ENCODE measurements at places on chromosomes 7 and 10.

GRCh38 chr7:13104128-13104527 lies 416.7 kb downstream of the ARL4A start:
- no peak for DNase-seq

DNA sequence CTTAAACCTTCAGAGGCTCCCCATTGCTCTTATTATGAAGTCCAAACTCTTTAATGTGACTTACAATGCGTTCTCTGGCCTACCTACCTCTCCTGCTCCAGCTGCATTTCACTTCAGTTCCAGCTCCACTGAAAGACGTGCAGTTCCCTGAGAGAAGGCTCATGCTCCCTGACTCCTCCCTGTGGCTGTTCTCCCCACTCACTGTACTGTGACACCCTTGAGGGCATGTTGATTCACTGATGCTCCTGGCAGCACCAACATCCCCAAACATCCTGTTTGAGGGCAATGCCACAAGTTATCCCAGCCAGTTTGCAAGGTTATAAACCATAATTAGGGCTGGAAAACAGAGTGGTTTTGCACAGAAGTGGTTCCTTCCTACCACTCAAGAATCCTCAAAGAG lies 111.2 kb downstream of the LSM5 start:
- DNase-seq, result no peak

DNA sequence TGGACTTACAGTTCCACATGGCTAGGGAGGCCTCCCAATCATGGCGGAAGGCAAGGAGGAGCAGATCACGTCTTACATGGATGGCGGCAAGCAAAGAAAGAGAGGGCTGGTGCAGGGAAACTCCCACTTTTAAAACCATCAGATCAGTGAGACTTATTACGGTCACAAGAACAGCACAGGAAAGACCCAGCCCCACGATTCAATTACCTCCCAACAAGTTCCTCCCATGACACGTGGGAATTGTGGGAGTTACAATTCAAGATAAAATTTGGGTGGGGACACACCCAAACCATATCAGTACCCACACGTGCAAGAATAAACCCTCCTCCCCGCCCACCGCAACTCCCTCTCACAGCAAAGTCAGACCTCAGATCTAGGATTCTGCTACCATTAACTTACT lies 4.5 kb upstream of the AIFM2 start:
- no peak for DNase-seq

- no peak for DNase-seq
Measured at GRCh38 chr10:117167789-117168674, 29.3 kb upstream of the KCNK18 start.

GRCh38 chr7:55325371-55325792 lies 39.8 kb upstream of the LANCL2 start:
- DNase-seq, result peak; percentile 96

DNA sequence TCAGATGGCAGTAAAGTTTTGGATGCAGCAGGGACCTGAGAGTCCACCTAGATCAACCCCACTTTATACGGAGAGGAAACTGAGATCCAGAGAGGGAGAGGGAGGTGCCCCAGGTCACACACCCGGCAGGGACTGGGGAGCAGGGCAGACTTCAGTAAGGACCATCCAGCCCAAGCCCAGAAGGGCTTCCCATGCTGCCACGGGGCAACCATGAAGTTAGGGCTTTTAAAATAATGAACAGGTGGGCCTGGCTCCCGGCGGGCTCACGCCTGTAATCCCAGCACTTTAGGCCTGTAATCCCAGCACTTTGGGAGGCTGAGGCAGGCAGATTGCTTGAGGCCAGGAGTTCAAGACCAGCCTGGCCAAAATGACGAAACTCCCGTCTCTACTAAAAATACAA lies 98.5 kb downstream of the HIP1 start:
- DNase-seq, result no peak

GRCh38 chr10:79292891-79293746 lies 54.1 kb upstream of the PPIF start:
- DNase-seq, result no peak

DNA sequence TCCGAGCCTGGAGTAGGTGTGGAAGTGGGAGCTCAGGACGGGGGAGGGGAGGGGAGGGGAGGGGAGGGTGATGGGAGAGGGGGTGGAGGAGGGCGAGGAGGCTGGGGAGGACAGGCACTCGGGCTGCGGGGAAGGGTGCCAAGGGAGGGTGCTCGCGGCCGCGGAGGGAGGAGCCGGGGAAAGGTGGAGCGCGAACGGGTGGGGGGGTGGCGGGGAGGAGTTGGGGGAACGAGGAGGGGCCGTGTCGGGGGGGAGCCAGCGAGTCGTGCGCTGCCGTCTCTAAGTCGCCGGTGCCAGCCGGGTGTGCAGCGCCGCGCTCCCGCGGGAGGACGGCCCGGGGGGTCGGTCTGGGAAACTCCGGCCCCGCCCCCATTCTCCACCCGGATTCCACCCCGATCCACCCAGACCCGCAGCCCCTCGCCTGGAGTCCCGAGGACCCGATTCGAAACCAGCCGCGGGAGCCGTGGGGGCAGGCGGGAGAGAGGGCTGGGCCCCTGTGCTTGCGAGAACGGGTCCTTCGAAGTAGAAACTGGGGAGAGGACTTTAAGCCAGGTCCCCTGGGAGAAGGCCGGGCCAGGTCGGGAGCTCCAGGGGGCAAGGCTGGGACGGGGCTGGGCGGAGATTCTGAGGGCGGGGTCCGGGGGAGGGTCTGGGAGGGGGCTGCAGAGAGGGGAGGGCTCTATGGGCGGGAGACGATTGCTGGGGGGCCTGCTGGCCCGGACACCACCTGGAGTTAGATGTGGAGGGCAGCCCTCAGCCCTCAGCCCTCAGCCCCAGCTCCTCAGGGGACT lies at the start of gene ZNF467:
Gene ZNF467 (minus strand): TSS at position 143 of the 791 bp plus-strand sequence. CDS start 2,556 bp downstream, outside the sequence.
- peak; percentile 59 for DNase-seq

DNA sequence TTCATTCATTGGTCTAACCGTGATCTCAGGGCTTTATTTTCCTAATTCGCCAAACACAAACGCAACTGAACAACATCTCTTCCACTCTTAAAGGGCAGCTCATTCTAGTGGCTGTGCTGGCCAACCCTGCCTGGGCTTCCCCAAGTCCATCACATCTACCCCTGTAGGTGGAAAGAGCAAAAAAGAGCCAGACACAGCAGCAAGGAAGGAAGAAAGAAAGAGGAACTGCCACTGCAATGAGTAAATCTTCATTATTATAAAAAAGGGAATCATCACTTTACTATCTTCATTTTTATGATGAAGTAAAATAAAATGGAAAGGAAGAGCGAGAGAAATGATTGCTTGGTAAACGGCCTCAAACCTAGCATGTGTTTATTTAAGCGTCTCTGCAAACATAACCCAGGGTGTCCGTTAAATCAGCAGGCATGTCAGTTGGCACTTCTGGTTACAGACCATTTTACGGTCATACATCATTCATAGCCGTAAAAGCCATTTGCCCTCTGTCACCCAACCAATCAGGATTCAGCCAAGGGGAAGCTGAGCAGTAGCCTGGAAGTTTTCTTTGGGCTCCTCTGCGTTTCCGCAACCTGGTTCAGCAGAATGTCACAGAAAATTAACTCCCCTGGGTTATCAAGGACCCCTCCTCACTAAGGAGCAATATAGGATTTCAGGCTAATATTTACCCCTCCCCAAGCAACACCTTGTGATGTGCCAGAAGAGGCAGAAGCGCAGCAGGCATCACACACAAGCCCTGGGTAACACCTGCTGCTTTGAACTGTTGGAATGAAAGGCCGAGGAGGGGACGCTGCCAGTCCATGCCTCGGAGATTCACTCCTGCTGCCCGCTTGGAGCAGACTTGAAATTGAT lies 234.0 kb downstream of the SNX10 start:
- DNase-seq, result no peak

DNA sequence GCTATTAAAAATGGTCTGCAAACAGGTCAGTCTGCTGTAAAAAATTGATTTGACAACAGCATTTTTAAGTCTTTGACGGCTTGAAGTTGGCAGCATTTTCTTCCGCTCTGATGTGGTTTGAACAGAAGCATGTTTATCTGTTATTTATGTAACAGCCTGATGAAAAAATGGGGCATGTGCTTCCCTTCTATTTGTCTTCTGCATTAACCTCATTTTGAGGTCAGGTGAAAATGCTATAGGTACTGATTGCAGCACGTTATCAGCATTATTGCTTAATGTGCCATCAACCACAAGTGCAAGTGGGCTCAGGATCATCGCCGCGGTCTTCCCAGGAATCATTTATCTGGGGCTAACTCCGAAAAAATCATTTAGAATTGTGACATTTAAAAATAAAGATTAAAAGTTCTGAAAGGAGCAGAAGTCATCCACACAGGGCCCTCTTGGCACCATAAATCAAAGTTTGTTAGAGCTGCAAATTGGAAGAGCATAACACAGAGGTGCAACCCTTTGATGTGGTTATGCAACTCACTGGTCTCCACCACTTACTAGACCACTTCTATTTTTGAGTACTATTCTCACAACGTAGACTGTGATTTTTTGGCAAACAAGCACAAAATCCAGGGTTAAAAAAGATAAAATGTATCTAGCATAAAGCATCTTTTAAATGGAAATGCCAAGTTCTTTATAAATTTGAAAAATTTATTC lies 307.7 kb downstream of the MDFIC start:
- peak; percentile 84 for DNase-seq

DNA sequence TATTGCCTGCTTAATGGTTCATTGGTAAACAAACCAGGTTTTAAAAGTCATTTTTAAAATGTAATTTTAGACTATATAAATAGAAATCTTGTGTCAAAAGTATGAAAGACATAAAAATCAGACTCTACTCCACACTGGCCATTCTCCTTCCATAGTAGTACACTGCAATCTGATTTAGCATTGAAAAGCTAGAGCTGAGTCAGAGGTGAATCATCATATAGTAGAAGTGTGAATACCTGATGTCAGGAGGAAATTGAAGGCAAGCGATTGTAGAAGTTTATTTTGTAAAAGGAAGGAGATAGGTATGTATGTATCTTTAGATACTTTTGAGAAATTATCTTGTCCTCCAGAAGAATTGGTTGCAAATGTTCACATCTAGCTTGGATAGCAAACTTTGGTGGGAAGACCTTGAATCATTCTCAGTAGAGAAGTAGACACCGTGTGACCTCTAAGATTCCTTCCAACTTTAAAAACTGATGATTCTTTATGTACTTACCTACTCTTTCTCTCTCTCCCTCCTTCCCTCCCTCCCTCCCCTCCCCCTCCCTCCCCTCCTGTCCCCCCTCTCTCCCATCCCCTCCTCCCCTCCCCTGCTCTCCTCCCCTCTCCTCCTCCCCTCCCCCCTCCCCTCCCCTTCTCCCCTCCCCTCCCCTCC lies 88.1 kb downstream of the BTAF1 start:
- peak; percentile 85 for DNase-seq

DNA sequence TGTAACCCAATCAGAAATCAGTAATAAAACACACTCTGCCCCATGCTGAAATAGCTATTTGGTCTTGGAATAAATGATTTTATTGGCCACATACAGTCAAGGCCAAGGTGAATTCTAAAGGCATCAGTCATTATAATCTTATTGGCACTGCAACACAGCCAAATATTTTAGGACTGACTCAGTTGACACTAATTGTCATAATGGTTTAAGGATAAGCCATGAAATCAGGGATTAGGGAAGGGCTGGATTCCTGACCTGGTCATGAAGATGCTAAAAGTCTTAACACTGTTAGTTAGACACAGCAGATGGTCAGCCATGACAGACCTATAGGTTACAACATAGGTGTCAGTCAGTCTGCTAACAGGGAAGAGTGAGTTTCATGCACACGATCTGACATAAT lies 330.3 kb upstream of the NPSR1 start:
- peak; percentile 48 for DNase-seq

DNA sequence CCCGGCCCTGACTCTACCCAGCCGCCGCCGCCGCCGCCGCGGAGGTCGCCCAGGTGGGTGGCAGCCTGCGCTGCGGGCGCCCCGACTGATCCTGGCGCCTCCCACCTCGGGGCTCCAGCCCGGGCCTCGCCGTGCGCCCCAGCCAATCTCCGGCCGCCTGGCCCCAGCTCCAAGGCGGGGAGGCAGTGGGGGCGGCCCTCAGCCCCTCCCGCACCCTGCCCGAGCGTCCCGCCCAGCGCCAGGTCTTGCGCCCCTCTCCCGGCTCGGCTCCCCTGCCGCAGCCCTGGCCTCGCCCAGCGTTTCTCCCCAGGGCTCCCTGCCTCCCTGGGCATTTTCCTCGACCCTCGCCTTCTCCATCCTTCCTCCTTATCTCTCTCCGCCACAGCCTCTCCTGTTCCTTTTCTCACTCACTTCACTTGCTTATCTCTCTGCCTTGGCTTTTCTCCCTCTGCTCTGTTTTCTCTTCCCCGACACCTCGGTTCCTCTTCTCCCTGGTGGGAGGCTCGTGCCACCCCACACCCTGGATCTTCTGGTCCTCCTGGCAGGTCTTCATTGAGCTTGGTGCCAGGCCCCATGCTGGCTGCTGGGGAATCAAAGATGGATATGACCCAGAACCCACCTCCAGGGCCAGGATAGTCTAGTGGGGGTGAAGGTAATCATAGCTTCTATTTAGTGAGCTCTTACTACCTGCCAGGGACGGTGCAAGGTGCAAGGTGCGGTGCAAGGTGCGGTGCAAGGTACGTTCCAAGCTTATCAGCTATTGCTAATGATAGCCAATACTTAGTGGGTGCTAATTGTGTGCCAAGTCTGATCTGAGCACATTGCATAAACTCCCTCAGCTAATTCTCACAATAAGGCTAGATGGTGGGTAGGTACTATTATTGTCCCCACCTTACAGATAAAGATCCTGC lies at the start of gene SFRP5:
Gene SFRP5 (minus strand): TSS at position 87 of the 911 bp plus-strand sequence. CDS start 166 bp downstream, outside the sequence.
- no peak for DNase-seq

DNA sequence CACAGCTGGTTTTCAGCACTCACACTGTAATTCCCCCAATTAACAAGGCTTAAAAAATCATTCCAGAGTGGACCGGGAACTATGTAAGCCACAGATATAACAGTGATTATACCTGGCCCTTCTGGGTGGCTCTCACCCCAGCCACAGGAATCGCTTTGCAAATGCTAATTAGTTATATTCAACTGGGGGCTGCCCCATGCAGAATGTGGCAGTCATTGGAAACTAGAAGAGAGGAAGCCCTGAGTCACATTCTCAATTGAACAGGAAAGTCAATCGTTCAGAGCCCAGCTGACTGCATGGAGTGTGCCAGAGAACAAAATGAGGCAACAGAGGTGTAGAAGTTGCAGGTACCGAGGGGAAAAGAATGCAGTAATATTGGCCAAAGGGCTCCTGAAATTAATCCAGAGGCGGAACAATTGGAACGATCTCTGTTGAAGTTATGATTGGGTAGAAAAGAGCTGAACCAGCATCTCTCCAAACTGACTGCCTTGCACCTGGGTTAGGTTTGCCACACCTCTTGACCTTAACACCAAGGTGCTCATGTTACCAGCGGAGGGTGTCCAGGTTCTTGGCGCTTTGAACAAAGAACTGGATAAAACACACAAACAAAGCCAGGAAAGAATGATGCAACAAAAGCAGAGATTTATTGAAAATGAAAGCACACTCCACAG lies 909.7 kb upstream of the AUTS2 start:
- DNase-seq, result no peak

DNA sequence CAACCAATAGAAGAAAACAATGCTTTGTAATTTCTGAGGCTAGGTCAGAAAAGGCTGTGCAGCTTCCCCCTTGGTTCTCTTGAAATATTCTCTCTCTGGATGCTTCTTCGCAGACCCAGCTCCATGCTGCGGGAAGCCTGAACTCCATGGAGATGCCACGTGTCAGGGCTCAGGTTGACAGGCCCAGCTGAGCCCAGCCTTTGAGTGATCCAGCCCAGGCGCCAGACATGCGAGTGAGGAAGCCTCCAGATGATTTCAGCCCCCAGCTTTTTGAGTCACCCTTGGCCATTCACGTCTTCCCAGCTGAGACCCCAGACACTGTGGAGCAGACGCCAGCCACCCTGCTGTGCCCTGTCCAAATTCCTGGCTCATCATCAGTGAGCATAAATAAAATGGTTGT lies 378.4 kb upstream of the NRP1 start:
- no peak for DNase-seq

- peak; percentile 79 for DNase-seq
Measured at GRCh38 chr7:7157887-7158271, 24.5 kb upstream of the C1GALT1 start.

- DNase-seq, result peak; percentile 48
Measured at GRCh38 chr10:58414270-58415041, 29.2 kb downstream of the TFAM start.
